Esophagus squamous epithelium (tissue), 5 donors: ENCODE measurements at places on chromosomes 3 and 15.

DNA sequence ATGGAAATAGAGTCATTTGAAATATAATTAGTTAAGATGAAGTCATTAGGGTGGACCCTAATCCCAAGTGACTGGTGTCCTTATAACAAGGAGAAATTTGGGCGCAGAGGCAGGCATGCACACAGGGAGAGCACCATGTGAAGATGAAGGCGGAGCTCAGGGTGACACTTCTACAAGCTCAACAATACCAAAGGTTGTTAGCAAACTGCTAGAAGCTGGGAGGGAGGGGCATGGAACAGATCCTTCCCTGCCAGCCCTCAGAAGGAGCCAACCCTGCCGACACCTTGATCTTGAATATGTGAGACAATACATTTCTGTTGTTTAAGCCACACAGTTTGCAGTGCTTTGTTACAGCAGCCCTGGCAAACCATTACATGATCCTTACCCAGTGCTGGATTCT is 57.8 kb downstream of the CCNL1 start:
- DNase-seq = no peak

DNA sequence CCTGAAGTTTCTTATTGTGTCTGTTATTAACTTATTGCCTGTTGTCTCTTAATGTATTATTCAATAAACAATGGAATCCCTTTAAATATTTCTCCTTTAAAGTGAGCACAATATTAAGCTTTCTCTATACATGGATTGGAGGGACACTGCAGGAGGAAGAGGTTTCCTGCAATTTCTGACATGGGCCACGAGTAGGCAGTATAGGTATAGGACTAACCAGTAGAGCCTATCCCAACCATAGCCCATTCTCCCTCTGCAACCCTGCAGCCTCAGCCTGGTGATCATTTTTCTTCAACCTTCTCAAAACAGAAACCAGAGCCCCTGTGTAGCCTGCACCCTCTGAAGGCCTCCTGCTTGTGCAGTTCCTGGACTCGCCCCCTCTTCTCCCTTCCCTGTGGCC is 124.8 kb downstream of the NEK10 start:
- no peak for DNase-seq

GRCh38 chr3:126870608-126871210 is 112.2 kb upstream of the PLXNA1 start:
- DNase-seq = no peak

- DNase-seq = no peak
Observed at GRCh38 chr3:116299646-116300081, 145.6 kb downstream of the LSAMP start.

GRCh38 chr3:60952055-60952454 is 299.2 kb downstream of the FHIT start:
- DNase-seq = no peak

DNA sequence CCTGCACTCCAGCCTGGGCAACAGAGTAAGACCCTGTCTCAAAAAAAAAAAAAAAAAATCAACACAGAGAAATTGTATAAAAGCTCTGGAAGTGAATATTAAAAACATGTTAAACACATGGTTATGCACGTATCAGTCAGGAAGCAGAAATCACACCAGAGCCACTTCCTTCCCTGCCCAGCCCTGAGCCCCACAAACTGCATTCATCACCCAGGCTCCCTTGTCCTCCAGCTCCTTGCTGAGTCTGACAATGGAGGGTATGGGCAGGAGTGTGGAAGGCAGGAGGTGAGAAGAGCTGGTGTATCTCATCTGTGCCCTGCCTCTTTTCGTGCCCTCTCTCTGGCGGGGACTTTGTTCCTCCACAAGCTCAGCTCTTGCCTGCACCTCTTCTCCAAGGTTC is 12.1 kb upstream of the LOXL1 start:
- no peak for DNase-seq

DNA sequence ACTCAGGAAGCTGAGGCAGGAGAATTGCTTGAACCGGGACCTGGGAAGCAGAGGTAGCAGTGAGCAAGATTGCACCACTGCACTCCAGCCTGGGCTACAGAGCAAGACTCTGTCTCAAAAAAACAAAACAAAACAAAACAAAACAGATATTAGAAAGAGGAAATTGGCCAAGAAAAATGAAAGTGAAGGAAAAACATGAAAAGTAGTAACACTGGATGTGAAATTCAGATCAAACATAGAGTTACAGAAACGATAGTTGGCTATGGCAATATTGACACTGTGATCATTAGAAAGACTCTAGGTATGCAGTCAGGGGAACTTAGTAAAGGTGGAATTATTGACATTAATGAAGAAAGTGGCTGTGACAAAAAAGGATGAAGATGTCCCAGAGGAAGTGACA is 13.2 kb upstream of the TIPARP start:
- no peak for DNase-seq

DNA sequence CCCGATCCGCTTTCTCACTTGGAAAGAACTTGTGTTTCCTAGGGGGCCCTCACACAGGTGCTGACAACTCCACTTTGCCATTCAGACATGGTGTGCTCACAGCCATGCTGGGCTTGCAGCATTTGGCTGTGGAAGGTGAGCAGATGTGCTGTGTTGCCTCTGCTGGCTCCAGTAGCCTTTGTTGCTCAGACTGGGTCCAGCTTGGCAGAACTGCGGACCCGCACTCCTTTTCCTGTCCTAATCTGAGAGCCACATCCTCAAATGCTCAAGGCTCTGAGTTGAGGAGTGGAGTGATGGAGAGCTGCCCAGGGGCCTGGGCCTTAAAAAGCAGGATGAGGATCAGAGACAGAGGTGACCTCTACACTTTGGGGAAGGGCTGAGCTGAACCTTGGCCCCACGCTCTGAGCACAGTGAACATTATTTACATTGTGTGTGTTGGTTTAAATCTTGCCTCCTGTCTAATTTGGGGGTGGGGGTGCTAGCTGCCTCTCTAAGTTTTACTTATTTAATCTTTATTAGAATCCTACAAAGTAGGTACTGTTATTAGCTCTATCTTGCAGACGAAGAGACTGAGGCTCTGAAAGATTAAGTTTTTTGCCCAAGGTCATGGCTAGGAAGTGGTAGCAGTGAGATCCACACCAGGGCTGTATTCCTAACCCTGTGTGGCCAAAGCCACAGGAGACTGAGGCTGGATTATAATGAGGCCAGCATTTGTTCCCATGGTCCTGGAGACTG is 17.2 kb downstream of the ACOX2 start:
- no peak for DNase-seq

DNA sequence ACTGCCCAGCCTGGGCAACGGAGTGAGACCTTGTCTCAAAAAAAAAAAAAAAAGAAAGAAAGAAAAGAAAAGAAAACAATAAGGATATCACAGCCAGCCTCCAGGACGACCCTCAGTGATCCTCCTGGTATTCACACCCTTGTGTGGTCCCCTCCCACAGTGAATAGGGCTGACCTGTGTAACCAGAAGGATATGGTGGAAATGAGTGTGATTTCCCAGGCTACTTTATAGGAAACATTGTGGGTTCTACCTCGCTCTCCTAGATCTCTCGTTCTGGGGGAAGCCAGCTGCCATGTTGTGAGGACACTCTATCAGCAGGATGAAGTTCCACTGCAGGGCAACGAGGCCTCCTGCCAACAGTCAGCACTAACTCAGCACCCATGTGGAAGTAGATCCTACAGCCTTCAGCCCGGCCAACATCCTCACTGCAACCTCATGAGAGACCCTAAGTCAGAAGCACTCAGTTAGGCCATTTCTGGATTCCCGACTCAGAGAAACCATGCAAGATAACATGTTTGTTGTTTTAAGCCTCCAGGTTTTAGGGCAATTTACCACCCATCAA is 11.1 kb downstream of the RFTN1 start:
- DNase-seq = no peak

DNA sequence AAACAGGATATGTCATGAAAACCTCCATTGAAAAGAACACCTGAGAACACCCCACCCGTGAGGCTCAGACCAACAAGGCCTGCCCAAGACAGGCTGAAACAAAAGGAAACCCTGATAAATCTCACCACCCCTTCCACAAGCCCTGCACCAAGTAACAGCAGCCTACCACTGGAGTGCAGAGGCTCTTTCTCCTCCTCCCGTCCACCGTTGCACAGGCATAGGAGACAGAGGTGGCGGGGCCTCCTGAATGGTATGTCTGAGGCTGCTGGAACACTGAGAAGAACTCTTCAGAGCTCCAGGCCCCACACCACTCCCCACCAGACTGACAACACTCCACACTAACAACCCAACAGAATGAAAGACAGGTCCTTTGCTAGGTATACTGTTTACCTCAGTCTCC is 21.4 kb downstream of the CHDH start:
- no peak for DNase-seq

- DNase-seq = no peak
Observed at GRCh38 chr3:106759731-106760130, 617.5 kb upstream of the CCDC54 start.

DNA sequence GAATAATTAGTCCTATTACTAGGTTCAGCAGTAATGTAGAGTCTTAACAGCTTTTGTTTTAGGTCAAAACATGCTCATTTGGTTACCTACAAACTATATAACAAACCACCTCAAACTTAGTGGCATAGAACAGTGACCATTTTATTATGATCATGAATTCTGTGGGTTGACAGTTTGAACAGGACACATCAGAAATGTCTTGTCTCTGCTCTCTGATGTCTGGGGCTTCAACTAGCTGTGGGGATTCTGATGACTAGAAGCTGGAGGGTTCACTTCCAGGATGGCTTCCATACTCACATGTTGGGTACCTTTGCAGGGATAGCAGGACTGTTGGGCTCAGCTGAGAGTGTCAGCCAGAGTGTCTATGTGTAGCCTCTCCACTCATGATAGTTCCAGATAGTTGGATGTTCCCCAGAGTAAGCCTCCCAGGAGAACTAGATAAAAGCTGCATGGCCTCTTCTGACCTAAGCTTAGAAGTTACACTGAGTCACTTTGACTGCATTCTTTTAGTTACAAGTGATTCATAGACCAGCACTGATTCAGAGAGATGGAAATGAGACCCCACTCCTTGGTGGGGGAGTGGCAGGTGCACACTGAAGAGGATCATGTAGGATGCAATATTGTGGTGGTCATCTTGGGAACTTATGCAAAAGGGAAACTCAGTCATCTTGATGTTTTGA is 32.6 kb downstream of the PLCL2 start:
- DNase-seq = no peak

GRCh38 chr3:18428036-18428435 is 2.9 kb upstream of the SATB1 start:
- no peak for DNase-seq

- no peak for DNase-seq
Observed at GRCh38 chr3:57756528-57757401, 656 bp downstream of the SLMAP start.

GRCh38 chr15:79089331-79089889 is 1.2 kb downstream of the RASGRF1 start:
- DNase-seq = no peak

GRCh38 chr15:92200891-92201290 is 192.8 kb upstream of the ST8SIA2 start:
- DNase-seq = no peak

DNA sequence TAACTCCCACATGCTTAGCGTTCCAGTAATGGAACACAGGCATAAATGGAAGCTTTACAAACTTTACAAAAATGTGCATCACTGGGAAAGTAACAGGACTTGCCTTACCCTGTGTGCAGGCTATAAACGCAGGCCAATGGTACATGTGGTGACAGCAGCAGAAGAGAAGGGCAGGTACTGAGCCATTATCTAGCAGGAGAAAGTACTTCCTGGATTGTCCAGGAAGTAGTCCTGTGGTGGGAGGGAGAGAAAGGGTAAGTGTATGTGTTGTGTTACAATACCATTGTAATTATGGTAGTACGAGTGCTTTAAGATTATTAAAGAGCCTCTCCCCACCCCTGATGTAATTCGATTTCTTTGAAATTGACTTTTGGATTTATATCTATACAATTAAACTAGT is 5.3 kb downstream of the ATP1B3 start:
- no peak for DNase-seq

DNA sequence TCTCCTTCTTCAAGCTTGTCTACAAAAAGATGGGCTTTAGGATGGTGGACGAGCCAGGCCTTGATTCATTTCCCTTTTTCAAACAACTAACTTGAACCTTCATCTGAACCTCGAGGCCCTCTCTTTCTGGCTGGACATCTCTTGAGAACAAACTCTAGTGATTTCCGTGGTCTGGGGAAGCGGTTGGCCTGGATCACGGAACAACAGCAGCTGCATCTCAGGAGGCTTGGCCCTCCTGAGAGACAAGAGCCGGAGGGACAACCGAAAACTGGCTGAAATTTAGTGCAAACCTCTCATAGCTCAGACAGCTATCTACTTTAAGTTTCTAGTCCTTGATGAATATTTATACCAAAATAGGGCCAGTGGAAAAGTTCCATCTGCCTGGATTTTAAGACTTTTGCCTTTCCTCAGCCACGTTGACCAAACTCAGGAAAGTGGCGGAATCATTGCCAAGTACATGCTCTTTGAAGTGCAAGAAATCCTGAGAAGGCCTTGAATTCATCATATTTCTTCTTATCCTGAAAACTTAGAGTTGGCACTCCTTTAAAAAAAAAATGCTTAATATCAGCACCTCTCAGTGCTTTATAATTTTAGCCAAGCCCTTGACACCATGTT is 14.5 kb downstream of the LMCD1 start:
- DNase-seq = no peak

DNA sequence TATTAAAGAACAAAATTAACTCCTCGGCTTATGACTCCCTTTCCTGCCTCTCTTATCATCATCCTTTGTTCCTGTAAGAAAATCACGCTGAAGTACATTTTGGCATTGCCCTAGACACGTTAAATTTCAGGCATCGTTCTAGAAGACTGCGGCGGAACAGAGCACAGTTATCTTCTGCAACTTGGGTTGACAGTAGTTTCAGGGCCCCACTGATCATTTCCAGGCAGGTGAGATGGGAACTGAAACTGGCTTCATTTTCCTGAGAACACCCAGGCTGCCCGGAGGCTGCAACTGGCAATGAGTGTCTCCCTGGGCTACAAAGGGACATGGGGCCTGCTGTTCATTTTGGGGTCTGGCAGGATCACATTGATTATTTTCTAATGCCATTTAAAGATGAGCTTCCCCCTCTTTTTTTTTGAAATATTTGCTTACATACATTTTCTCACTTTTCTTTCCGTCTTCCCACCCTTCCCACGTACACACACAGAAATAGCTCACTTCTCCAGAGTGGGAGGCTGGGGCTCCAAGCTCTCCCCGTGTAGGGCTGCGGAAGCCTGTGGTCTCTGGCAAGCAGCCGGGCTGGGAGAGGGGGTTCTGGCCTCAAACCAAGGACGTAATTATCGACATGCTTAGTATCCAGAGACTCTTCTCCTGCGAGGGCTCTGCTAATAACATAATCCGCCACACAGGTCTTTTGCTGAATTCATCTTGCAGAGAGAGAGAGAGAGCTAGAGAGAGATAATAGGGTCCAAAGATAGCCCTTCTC is 267.4 kb downstream of the ABHD5 start:
- DNase-seq = no peak

DNA sequence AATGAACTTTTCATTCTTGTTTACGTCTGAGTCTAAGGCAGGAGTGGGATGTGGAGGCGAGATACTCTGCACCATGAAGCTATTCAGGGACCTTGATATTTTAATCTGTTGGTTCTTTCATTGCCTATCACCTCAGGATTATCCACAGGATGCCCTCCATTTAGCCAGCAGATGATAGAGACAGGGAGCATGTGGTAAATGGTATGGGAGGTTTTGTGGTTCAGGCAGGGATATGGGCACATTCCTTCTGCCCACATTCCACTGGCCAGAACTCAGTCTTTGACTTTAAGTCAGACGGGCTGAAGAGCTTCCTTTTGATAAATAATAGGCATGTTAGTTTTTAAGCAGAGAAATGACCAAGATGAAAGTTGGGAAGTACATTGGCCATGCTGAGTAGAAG is 548.0 kb upstream of the CCDC54 start:
- no peak for DNase-seq
